ENCODE measurements at places on chromosomes 11 and 22.

GRCh38 chr22:45246060-45246985 lies 5.6 kb upstream of the KIAA0930 start:
- no peak for DNase-seq

DNA sequence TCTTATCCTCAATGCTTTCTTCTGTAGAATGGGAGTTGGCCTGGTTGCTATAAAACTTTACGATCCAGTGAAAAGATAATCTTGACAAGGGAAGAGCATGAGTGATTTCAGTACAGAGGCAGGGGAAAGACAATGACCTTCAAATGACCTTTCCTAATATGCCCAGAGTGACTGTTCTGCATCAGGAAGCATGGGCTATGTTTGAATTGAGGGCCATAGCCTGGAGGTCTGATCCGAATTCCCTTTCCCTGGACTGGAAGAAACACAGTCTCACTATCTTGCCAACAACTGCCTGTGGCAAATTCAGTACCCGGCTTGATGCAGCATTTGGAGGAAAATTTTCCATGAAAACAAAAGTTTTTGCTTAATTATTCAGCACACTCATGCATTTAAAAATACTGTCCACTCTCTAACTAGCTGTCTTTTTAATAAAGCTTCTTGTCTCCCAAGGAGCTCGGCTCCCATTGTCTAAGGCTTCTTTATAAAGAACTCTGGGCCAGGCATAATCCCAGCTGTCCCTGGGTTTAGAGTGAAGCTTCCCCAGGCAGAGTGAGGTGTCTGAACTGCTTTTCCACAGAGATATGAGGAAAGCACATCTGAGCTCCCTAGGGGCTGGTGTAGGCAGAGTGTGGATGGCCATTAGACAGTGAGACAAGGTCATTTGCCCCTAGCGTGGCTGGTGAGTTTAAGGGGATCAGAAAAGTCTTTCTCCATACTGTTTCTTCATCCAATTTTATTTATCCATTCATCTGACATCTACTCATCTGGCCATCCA lies 132.7 kb upstream of the CADM1 start:
- DNase-seq, result no peak

GRCh38 chr11:122714004-122714403 lies 58.5 kb downstream of the UBASH3B start:
- DNase-seq, result no peak

GRCh38 chr11:3914805-3915204 lies 59.3 kb downstream of the STIM1 start:
- DNase-seq, result no peak

GRCh38 chr22:40325315-40325714 lies 21.0 kb upstream of the ADSL start:
- DNase-seq, result no peak

GRCh38 chr22:49214976-49215375 lies 612.7 kb downstream of the BRD1 start:
- no peak for DNase-seq

GRCh38 chr22:19821523-19822300 lies 33.0 kb downstream of the GNB1L start:
- DNase-seq, result no peak

GRCh38 chr11:77471558-77472193 lies 2.2 kb downstream of the PAK1 start:
- no peak for DNase-seq
